GM20000 (cell line): ENCODE measurements at places on chromosomes 11 and 22.
A peak's percentile ranks its signal among the peaks of the same experiment; 100 is the strongest.

DNA sequence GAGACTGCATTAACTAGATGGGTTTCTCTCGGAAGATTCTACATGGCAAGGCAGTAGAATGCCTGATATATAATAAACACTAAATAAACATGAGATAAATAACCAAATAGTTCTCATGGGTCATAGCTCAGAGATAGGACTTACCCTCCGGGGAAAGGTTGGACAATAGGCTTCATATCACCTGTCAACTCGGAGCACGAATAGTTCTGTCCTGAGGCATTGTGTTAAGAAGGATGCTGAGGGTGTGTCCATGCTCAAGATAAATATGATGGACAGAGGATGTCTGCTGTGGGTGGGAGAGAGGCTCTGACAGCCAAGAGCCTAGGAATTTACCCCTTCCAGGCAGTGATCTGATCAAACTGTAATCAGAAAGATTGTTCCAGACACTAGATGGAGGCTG is 474.0 kb downstream of the MIAT start:
- DNase-seq: no peak

- DNase-seq: no peak
Measured at GRCh38 chr11:87803748-87804147, 371.5 kb downstream of the RAB38 start.

DNA sequence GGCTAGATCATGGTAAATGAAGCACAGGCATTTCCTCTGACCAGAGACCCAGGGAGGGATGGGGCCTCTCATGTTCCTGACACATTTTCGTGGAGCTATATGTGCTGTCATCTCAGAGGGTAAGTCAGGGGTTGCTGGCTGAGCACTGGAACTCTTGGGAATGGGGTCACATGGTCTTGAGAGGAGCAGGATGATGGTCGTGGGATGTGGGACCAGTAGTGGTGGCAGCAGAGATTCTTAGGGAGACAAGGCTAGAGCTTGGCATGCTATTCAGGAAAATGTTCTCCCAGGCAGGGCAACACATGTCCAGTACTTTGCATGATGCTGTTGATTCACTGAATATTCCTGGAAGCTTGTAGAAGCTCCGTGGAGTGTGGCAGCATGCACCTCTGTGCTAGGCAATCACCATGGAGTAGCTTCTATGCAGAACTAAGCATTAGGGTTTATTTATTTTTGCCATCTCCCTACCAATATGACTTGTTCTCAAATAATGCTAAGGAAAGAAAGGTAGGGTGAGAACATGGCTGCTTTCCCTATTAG is 31.4 kb upstream of the TTC12 start:
- DNase-seq: no peak

- no peak for DNase-seq
Measured at GRCh38 chr11:47337229-47337924, 15.1 kb downstream of the MYBPC3 start.

DNA sequence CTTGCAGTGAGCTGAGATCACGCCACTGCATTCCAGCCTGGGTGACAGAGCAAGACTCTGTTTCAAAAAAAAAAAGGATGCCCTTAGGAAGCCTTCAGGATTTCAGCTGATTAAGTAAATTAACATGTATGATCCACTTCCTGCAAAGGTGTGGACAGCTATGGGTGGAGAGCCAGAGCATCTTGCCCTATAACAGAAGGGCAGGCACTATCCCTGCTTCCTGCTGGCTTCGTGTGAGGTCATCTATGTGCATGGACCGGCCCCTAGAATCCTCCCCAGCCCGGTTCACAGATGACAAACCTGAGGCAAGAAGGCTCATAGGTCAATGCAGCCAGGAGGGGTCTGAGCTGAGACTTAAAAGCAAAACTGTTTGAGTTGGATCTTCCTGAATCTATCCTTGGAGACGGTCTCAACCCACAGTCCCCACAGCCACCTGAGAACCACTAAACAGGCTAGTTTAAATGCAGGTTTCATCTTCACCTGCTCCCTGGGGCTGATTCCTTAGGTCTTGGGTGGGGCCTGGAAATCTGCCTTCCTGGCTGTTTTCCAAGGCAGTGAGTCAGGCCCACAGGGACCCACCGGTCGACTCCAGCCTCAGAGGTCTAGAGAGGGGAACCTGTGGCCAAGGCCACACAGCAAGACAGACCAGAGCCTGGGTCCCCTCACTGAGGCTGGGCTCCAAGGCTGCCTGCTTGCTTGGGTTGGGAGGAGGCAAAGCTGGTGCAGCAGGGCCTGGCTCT is 55.2 kb upstream of the MPEG1 start:
- no peak for DNase-seq

DNA sequence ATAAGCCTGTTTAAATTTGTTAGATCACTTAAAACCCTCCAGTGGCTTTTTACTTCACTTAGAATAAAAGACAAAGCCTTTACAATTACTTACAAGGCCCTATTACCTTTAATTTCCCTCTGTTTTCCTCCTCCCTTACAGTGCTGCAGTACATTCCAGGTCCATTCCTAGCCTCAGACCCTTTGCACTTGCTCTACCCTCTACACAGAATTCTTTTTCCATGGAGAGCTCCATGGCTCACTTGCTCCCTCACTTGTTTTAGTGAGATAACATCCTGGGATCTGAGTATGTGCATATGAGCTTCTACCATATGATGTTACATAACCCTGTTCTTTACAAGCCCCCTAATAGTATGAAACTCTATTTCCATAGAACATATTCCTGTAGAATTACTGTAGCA is 24.4 kb downstream of the ZNF214 start:
- DNase-seq: no peak

GRCh38 chr22:42964994-42965699 is 49.8 kb downstream of the PACSIN2 start:
- peak; percentile 61 for DNase-seq

GRCh38 chr11:65851083-65851579 is 6.8 kb downstream of the CFL1 start:
- DNase-seq: no peak

GRCh38 chr11:113991170-113991569 is 16.3 kb downstream of the HTR3A start:
- DNase-seq: no peak

GRCh38 chr11:92556431-92556830 is 331.8 kb downstream of the FAT3 start:
- no peak for DNase-seq

- DNase-seq: peak; percentile 67
Measured at GRCh38 chr22:39773976-39774539, 119.5 kb downstream of the ENTHD1 start.

DNA sequence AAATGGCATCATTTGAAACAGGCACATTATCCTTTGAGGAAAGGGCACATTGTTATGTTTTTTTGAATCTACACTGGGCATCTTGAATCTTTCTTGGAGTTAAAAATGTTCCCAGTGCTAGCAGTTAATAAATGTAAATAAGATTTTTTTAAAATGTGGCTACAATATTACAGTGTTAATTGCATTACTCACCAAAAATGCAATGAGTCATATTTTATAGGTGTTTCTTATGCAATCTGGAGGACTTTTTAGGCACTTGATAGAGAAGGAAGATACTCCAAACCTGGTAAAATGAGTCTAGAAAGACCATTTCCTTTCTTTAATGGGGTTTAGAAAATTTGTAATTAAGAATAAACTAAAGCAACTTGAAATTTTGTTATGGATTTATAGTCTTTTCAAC is 238.0 kb downstream of the METTL15 start:
- DNase-seq: no peak

DNA sequence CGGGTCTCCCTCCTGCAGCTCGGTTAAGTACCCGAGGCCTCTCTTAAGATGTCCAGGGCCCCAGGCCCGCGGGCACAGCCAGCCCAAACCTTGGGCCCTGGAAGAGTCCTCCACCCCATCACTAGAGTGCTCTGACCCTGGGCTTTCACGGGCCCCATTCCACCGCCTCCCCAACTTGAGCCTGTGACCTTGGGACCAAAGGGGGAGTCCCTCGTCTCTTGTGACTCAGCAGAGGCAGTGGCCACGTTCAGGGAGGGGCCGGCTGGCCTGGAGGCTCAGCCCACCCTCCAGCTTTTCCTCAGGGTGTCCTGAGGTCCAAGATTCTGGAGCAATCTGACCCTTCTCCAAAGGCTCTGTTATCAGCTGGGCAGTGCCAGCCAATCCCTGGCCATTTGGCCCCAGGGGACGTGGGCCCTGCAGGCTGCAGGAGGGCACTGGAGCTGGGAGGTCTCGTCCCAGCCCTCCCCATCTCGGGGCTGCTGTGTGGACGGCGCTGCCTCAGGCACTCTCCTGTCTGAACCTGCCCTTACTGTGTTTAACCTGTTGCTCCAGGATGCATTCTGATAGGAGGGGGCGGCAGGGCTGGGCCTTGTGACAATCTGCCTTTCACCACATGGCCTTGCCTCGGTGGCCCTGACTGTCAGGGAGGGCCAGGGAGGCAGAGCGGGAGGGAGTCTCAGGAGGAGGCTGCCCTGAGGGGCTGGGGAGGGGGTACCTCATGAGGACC is 25.0 kb downstream of the FADS3 start:
- no peak for DNase-seq

- no peak for DNase-seq
Measured at GRCh38 chr11:114928260-114928870, 250.0 kb downstream of the NXPE2 start.

GRCh38 chr22:48517039-48518030 is 1310.3 kb downstream of the BRD1 start:
- DNase-seq: no peak

GRCh38 chr22:19479355-19480172 is at the start of gene CDC45:
Gene CDC45, plus strand, starts transcription at chr22:19479920. Its CDS starts 49 bp downstream, at chr22:19479969.
- peak; percentile 96 for DNase-seq

DNA sequence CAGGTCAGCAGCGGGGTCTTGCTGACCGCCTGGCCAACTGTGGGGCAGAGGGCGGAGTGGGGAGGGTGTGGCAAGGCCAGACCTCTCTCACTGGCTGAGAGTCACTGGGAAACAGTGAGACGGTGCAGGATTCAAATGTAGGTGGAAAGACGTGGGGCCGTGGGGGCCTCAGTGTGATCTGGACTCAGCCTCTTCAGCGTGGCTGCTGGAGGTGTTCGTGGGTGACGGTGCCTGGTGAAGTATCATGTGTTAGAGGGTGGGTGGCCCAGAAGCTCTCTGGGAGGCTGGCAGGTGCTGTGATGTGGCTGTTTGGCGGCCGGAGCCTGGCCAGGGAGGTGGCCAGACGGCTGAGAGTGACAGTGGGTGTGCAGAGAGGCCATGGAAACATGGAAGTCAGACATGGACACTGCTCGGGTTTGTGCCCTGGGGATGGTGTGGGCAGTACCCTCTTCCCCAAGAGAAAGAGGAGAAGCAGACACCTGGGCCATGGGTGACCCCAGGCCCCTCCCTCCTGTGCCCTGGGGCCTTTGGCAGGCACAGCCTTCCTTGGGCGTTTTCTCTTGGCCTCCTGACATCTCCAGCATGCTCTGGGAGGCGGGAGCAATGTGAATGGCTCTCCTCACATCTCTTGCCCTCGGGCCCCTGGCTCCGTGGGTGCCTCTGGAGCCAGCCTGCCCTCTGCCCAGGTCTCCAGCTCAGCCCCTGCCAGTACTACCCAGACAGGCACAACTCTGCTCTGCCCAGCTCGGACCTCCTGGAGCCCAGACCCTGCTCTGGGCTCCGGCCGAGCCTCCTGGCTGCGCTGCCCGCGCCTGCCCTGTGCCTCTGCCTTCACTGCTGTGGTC is 10.1 kb upstream of the ACR start:
- no peak for DNase-seq

DNA sequence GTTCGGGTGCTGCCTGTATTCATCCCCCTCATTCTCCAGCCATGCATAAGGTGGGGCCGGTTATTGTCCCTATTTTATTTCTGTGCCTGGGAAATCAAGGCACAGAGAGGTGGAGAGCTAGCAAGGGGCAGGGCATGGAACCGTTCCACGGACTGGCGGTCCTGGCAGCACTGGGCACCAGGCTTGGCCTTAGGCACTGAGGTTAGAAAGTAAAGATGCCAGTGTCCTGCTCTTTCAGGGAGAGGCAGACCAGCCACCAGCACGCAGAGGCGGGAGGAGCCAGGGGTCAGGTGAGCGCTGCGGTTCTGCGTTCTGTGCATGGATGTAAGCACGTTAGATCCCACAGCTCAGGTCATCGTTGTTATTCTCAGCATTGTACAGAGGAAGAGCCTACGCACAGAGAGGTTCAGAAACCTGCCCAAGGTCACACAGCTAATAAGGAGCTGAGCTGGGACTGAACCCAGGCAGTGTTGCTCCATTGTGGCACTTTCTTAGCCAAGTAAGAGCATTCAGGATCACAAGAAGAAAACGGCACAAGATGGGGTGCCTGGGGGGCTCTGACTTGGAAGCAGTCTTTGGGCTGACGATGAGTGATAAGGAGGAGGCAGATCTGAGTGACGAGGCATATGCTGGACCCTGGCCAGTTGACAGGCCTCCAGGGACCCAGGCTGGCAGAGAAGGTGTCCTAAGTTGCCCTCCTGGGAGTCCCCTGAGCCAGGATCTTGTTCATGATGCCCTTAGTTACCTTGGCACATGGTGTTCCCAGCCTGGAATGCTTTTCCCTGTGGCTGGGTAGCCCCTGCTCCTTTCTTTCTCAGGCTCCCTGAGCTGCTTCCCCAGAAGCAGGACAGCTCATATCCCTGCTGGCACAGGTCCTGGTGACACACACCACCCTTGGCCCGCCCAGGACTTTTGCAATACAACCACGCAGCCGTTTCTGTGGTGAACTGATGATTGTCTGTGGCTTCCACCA is 41.1 kb downstream of the OSBPL5 start:
- no peak for DNase-seq
